ENCODE measurements at places on chromosomes 4 and X. TPM values are rescaled to one million over a fixed set of nuclear protein-coding genes. Genes with fewer than 3 reads are reported as not detected.

Gene HSD17B11
- 17.6 TPM for total RNA-seq

Gene FAT4
- not detected for total RNA-seq

DNA sequence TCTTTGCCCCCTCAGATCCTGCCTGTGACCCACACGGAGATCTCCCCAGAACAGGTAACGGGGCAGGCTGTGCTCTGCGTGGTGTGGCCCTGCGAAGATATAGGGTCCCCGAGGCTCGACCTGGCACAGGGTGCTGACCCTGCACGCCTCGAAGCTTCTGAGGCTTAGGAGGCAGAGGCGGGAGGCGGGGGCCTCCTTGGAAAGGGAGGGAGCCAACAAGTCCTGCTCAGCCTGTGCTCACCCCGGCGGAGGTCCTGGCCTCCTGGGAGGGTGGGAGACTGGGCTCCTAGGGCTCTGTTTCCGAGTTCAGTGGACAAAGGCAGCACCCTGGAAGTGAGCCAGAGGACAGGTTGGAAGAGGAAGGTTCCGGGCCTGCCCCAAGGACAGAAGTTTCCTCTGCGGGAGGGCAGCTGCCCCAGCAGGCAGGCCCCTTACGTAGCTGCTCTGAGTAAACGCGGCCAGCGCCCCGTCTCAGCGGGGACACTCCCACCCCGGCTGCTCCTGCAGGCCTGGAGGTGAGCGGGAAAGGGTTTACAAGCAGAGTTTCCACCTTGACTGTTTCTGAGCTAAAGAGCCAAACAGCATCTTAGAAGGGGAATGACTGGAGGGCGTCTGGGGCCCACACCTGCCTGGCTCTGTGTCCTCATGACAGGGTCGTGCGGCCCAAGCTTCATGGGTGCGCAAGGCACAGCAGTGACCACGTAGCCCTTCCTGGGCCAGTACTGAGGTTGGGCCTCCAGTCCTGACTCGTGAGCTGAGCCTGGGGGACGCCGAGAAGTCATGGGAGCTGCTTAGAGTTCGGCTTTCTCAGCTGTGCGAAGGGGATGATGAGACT lies 16.1 kb downstream of the TMEM175 start:
- ATAC-seq: no peak

DNA sequence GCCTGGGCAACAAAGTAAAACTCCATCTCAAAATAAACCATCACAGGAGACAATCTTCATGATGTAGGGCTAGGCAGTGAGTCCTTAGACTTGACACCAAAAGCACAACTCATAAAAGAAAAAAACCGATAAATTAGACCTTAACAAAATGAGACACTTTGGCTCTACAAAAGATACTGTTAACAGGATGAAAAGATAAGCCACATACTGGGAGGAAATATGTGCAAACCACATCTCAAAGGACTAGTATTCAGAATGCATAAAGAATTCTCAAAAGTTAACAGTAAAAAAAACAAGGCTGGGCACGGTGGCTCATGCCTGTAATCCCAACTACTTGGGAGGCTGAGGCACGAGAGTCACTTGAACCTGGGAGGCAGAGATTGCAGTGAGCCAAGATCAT lies 13.2 kb downstream of the EFHC2 start:
- no peak for ATAC-seq

DNA sequence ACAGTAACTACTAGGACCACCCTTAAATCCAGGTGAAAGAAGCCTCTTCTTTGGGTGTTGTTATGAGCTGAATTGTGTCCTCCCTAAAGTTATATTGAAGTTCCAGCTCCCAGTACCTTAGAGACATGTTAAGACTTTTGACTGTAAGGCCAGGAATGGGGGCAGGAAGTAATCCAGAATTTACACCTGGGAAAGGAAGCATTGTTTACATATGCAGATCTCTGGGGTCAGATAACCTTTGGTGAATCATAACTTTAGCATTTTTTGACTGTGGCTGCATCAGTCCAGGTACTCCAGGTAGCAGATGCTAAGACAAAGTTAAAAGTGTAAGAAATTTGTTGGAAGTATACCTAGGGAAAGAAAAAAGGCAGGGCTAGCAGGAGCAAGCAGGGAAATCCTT lies 104.9 kb upstream of the CENPE start:
- ATAC-seq: no peak

GRCh38 chr4:89324671-89325070 lies 17.1 kb upstream of the GPRIN3 start:
- ATAC-seq: peak; percentile 98

DNA sequence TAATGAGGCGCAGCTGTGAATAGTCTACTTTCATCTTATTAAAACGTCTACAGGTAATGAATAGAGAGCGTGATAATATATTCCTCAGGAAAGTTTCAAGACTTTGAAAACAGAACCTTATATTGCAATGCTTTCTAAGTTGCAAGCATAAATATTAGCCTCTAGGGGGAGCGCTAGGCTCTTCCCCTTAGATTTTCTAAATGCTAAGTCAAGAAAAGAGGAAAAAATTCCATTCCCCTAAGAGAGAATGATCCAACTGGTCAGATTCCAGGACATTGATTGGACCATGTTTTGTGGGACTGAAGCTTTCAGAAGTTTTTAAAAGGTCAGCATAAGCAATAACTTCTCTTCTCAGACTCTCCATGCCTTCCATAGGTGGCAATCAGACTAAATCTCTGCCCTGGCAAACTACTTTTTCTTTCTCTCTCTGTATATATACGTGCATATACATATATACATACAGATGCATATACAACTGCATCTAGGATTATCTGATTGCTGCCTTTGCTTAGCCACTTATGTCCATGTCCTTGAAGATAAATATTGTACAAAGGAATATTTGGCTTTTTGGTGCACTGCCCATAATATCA lies 492.9 kb downstream of the INPP4B start:
- peak; percentile 34 for ATAC-seq

DNA sequence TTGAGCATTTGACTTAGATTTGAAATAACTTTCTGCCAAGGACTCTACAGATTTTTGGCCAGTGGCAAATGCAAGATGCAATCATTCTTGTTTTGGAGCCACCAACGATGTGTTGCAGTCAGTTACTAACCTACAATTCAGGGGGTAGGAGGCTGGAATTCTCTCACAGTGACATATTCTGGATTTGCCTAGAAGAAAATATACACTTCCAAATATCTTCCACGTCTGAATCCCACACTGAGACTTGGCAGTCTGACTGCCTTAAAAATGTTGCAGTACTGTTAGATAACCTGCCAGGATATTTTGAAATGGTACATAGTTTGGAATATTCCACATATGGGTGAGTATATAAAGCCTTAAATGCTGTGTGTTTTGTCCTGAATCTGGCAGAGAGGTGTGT lies 27.6 kb upstream of the AGTR2 start:
- ATAC-seq: no peak
